Naive thymus-derived CD8-positive, alpha-beta T cell (primary cell): ENCODE measurements at places on chromosomes 2 and 18. TPM values are rescaled to one million over a fixed set of nuclear protein-coding genes. Genes with fewer than 3 reads are reported as not detected.

RMDN2 gene
- total RNA-seq = 7.1 TPM

DHRS9 gene
- not detected for total RNA-seq

DSG1 gene
- not detected for total RNA-seq

- H3K4me3 ChIP-seq = no peak overlapping the region
- DNase-seq = no peak
- H3K4me1 ChIP-seq = no peaks in the 10 kb centered on the region
- H3K36me3 ChIP-seq = no peaks in the 10 kb centered on the region
These were observed 186.7 kb upstream of the ETAA1 start for GRCh38 chr2:67210430-67210829.

DNA sequence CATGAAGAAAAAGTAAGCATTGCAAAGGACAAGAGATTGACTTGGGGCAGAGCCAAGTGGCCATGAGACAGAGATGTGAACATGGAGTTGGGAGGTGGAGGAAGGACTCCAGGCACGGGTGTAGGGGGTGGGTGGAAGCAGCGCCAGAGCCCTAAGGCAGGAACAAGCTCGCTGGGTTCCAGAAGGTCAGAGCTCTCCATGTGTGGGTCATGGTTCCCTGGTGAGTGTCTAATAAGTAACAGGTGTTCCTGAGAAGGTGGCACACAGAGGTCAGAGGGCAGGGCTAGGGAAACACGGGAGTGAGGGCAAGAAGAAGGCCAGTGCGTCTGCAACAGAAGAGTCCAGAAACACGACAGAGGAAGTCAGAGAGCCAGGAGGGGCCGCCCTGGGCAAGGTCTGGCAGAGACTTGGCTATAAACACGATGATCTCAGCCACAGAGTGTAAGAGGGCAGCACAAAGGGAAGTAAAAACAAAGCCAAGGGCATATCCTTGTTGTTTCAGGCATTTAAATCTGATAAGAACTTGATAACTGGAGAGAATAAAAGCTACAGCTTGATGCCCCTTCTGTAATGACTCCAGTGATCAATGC is 260.8 kb downstream of the TGIF1 start:
- H3K27ac ChIP-seq = no peak overlapping the region
- H3K36me3 ChIP-seq = no peaks in the 10 kb centered on the region
- H3K27me3 ChIP-seq = peaks cover 6% of the 10 kb centered on the region

GRCh38 chr2:55163941-55164390 is 68.1 kb downstream of the CLHC1 start:
- H3K27ac ChIP-seq = peak overlapping the region; percentile 43
- H3K27me3 ChIP-seq = no peaks in the 10 kb centered on the region
- peaks cover 2% of the 10 kb centered on the region for H3K4me1 ChIP-seq
- no peak for DNase-seq

DNA sequence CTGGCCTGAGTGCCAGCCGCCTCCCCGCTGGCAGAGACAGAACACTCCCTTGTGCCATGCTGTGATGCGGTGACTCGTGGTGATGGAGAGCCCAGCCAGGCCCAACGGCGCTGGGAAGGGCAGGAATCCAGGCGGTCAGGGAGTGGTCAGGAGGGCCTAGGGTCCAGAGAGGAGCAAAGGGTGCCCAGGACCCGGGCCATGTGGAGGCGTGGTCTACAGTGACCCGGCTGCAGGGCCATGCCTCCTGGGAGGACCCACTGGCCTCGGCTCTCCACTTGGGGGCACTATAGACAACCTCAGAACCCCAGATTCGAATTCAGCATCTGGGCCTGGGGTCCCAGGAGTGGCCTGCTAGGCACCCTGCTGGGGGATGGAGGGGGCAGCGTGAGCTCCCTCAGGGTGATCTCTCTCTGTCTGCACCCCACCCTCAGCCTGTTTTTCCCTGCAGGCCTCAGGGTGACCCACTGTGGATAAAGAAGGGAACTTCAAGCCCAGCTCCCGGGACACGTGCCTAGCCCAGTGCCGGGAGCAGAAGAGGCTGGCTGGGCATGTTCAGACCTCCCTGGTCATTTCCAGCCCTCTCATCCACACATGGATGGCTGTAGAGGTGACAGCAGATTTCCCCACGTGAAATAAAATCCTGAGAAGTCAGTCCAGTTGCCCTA is 13.0 kb downstream of the AMER3 start:
- no peak overlapping the region for H3K4me3 ChIP-seq
- H3K36me3 ChIP-seq = no peaks in the 10 kb centered on the region
- H3K27me3 ChIP-seq = peaks cover 27% of the 10 kb centered on the region
- H3K4me1 ChIP-seq = no peaks in the 10 kb centered on the region
- no peak for DNase-seq

DNA sequence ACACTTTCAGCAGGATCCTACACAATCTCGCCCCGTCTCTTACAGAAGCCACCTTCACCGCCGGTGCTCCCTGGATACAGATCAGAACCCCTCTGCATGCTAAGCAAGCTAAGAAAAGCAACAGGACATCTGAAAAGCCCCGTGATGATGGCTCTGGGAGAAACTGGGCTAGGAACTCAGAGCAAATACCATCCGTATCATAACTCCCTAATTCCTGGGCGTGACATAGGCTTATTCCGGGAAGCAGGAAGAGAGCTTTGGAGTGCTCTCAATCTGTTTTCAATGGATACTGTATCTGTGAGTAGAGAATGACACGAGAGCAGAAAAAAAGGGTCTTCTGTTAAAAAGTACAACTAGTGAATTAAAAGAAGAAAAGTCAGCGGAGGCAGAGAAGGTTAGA is 121.6 kb downstream of the SPP2 start:
- DNase-seq = no peak
- H3K4me3 ChIP-seq = no peak overlapping the region
- no peak overlapping the region for H3K27ac ChIP-seq
- no peaks in the 10 kb centered on the region for H3K36me3 ChIP-seq
- H3K27me3 ChIP-seq = no peaks in the 10 kb centered on the region
- no peaks in the 10 kb centered on the region for H3K4me1 ChIP-seq

GRCh38 chr2:237397072-237397471 is 16.9 kb downstream of the COL6A3 start:
- peaks cover 2% of the 10 kb centered on the region for H3K27me3 ChIP-seq
- H3K27ac ChIP-seq = no peak overlapping the region
- H3K4me1 ChIP-seq = no peaks in the 10 kb centered on the region
- DNase-seq = no peak

DNA sequence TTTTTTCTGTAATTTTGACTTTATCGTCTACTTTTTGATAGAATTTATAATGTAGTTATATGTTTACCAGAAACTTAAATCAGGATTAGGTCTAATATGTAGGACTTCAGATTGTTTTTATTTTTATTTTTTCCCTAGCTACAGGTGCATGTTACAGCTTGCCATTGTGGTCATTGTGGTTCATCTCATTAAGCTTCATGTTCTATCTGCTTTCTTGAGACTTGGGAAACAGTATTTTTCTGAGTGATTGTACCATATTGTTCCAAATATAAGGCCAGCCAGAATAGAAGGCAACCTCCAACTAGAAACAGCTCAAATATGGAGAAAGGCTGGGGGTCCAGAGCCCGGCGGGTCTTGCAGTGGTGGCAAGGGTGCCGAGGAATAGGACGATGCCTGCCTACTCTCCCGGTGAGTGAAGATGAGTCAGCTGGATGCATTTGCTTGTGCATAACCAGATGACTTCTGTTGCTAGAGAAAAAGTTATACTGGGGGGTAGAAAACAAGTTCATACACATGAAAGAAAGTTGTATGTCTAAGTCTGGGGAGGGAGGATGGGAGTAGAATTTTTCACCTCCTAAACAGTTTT is 188.4 kb downstream of the CCDC85A start:
- no peaks in the 10 kb centered on the region for H3K4me1 ChIP-seq
- no peaks in the 10 kb centered on the region for H3K27me3 ChIP-seq
- H3K36me3 ChIP-seq = no peaks in the 10 kb centered on the region
- no peak overlapping the region for H3K4me3 ChIP-seq
- DNase-seq = no peak
- no peak overlapping the region for H3K27ac ChIP-seq

- H3K27ac ChIP-seq = no peak overlapping the region
- no peak overlapping the region for H3K4me3 ChIP-seq
- H3K36me3 ChIP-seq = no peaks in the 10 kb centered on the region
- peaks cover 12% of the 10 kb centered on the region for H3K27me3 ChIP-seq
- peaks cover 24% of the 10 kb centered on the region for H3K4me1 ChIP-seq
These were observed 87.2 kb downstream of the NRP2 start for GRCh38 chr2:205769495-205769850.

DNA sequence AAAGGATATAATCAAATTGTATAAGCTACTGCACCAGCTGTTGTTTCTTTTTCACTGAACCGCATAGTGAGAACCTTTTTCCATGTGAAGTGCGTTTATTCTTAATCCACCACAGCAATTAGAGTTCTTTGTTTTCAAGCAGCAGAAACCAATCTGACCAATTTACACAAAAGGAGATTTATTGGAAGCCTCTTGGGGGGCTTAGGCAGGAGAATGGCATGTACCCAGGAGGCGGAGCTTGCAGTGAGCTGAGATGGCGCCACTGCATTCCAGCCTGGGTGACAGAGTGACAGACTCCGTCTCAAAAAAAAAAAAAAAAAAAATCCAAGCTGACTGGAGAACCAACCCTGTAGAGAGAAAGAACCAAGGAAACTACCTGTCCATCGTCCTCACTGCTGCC is 10.0 kb downstream of the ADNP2 start:
- H3K27me3 ChIP-seq = no peaks in the 10 kb centered on the region
- no peak for DNase-seq
- no peak overlapping the region for H3K27ac ChIP-seq
- H3K4me1 ChIP-seq = peaks cover 26% of the 10 kb centered on the region
